ENCODE measurements at places on chromosomes 13 and 19.
A peak's percentile ranks its signal among the peaks of the same experiment; 100 is the strongest.

- no peak for DNase-seq
These were observed 15.1 kb downstream of the ZNF175 start for GRCh38 chr19:51586103-51586728.

DNA sequence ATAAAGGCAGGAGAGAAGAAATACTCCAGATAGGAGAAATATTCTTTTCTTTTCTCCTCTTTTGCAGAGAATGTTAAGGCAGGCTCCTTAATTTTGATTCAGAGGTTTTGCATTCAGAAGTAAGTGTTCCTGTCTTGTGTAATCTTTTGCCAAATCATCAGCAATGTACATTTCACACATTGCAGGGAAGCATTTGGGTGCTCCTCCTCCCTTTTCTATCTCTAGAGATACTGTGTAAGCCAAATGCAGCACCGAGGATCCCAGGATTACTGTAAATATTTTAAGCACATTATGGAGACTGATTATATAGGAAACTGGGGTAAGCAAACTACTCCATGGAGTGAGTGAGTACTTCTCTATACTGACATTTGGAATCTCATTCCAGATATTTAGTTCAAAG, 7.2 kb downstream of the ATP8A2 start:
- no peak for DNase-seq

DNA sequence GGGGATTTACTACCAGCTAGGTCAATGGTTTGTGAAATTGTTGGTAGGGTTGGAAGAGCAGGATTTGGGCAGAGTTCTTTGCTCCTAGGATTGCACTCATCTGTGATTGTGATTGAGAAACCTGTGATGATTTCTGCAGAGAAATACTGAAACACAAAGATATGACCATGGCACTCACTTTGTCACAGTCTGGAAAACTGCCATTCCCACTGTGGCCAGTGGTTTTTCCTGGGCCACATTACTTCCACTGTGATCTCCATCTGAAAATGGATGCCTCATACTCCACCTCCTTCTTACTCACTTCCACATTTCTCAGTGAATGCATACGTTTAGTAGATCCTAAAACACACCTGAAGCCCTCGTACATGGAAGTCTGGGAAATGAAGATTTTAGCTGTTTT, 593.2 kb downstream of the LMO7 start:
- no peak for DNase-seq

DNA sequence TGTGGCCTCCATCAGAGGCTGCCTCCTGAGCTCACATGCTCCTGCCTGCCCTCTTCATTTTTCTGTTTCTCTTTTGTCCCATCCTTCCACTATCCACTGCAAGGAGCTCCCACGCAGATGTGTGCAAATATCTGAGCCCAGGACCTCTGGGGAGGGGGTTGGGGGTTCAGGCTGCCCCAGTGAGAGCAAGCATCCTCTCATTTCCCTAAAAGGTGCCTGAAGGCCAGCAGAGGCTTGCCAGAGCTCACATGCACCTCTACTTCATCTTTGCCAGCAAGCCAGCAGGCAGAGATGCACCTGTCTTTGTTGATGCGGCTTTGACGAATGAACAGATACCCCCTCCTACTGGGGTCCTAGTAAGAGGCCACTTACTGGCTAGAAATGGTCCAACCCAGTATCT, 128.8 kb downstream of the FGF9 start:
- no peak for DNase-seq

- no peak for DNase-seq
These were observed 1152.2 kb upstream of the SPRY2 start for GRCh38 chr13:81493144-81493543.

DNA sequence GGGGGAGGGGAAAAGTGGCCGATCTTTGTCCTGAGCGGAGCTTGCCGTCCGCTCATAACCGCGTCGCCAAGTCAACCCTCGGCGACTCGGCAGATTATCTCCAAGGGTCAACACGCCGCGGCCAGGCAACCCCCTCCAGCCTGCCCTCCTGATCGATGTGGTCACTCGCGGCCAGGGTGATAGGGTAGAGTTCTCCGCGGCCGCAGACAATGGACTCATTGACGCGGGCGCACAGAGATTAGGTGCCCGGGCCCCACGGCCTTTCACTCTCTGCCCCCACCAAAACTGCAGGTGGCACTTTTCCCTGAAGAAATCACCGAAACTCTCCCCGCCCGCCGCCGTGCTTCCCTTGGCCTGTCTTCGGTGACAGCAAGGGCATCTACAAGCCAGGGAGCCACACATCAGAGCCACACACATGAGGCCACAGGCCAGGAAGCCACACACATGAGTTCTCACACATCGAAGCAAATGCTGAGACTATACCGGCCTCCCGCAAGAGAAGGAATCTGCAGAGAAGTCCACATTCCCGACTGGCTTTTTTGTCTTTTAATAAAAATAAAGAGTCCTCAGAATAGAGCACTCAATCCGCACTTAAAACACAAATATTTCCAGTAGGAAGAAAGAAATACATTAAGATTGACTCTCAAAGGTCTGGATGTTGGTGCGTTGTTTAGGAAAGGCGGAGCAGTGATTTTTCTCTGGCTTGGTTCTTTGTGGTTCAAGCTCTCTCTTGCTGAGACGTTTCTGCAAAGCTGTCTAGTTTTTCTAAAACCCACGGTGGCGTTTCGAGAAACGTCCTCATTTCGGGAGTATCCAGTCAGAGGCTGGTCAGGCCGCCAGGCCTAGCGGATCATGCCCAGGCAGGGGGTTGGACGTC, 1.5 kb upstream of the PDX1 start:
- DNase-seq: no peak

DNA sequence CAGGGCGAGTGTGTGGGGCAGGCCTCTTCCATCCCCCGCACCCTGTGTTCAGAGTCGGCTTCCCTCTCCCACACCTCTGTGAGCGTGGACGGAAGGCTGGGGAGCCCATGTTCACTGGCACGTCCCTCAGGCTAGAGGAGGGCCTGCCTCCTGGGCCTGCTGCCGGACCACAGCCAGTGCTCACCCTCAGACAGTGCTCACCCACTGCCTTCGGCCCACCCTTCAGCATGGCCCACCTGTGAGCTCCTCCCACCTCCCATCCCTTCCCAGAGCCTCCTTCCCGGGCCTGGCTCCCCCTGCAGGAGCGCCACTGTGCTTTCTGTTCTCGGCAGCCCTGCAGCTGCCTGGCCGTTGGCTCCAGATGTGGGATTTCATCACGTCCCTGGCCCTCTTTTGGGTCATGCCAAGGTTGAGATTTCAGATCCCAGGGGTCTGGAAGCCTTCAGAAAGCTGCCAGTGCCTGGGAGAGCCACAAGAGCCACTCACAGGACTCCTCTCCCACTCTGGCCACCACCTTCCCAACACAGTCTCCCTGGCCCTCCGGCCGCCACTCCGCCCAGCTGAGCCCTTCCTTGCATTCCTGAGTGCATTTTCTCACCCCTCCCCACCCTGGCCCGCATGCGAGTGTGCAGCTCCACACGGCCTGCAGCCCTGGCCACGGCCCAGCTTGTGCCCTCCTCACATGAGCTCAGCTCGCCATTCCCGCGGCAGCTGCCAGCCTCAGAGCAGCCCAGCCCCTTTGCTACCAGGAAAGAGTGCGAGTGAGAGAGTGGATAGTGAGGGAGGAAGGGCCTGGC, 25.3 kb downstream of the CAPN12 start:
- peak; percentile 77 for DNase-seq

GRCh38 chr19:47865166-47865565, 6.1 kb downstream of the TPRX2 start:
- no peak for DNase-seq

DNA sequence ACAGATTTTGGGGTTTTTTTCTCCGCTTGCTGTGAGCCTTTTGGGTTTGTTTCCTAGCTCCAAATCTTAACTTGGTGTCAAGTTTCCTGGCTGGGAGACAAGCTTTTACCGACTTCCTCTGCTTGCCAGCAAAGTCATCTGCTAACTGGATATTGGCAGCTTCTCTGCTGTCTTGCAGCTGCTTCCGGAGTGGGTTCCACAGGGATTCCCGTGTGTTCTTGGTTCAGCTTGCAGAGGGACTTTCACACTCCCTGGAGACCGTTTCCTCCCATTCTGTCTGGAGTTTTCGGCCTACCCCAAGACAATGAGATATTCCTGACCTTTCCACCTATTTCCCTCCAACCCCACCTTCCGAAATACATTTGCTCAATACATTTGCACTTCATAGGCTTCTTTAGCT, 2.2 kb upstream of the COLGALT1 start:
- peak; percentile 35 for DNase-seq

GRCh38 chr13:51225029-51225428, 2.8 kb downstream of the FAM124A start:
- no peak for DNase-seq

- no peak for DNase-seq
These were observed 4.4 kb upstream of the ETV2 start for GRCh38 chr19:35637165-35637564.

GRCh38 chr13:110677731-110678545, 28.0 kb downstream of the CARS2 start:
- no peak for DNase-seq

GRCh38 chr19:35459414-35460082, 11.5 kb downstream of the FFAR2 start:
- no peak for DNase-seq

GRCh38 chr19:38517321-38517720, 83.8 kb downstream of the RYR1 start:
- no peak for DNase-seq

DNA sequence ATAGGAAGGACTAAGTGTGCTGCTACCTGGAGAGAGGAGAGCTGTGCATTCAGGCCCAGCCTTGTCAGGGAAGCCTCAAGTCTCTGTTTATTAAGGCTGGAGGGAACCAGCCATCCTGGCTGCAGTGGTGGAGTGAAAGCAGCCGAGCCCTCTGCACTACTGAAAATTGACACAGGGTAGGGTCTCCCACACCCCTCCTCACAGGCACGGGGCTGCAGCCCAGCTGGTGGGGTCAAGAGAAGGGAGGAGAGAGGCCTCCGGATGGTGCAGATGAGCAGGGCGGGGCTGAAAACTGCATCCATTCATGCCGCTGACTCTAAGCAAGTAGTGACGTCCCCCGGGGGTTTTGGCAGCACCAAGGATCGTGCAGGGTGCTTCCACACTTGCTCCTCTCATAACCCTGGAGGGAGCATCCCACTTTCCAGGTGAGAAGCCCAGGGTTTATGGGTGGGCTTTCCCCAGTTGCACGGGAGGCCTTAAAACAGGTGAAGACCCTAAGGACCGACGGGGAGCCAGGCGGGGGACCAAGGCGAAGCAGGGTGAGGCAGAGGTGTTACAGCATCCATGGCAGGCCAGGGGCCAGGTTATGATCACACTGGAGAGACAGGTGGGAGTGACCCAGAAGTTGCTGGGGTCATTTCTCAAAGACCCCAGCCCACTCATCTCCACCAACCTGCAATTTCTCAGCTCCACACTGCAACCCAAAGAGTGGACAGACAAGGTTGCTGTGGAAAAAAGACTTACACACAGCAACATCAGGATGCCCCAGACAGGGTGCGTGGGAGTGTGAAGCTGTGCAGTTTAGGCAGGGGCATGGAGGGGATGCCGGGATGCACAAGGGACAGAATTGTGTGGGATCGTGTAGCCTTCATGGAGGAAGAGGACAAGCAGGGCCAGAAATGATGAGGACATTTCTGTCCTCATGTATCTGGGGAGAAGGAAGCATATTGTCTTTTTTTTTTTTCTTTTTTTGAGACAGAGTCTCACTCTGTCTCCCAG, 36.8 kb downstream of the VSTM2B start:
- no peak for DNase-seq

GRCh38 chr13:94967183-94968039, 255.1 kb upstream of the SOX21 start:
- no peak for DNase-seq

DNA sequence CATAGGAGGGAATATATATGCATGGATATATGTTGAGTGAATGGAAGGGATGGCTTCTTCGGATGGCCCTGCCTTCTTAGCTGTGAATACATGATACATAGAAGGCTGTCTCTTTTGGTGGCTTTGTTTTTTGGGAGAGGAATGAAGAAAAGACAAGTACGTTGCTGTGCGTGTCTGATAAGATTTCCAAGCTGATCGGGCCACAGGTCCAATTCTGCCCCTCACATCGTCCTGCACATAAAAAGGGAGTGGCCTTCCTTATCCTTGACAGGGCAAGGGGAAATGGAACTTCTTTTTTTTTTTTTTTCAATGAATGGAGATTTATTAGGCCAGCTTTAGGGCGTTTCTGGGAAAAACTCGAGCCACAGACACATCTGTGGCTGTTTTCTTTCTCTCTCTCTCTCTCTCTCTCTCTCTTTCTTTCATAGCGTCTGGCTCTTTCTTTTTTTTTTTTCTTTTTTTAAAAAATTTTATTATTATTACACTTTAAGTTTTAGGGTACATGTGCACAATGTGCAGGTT, 103.8 kb upstream of the SPATA13 start:
- no peak for DNase-seq

GRCh38 chr19:39557811-39558623, 18.1 kb upstream of the EID2 start:
- DNase-seq: no peak

DNA sequence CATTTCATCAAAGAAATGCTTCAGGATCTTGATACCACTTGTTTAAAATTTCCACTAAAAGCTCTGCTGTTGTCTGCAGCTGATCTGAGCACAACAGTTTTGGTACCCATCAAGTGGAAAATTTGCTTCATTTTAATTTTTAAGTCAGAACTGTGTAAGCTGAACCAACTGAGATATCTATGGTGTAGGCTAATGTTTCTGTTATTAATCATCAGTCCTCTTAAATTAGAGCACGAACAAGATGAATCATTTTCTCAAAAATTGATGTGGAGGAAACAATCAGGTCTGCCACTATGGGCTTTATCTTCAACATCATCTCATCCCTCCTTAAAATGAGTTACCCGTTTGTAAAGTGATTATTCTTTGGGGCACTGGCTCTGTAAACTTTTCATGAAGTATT, 221.5 kb upstream of the NBEA start:
- no peak for DNase-seq

DNA sequence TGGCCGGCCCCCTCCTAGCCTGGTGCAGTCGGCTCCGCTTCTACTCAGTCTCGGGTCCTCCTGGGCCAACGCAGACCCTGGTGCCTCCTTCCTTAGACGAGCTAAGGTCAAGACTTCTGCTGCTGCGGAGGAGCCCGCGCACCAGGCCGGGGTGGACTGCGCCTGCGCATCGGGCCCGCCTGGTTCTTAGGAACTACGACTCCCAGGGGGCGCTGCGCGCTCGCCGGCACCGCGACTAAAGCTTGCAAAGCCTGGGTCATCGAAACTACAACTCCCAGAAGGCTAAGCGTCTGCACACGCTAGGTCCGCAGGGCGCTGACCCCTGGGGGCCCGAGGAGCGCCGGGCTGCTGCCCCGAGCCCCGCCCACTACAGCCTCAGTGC, at the start of gene ZNF835:
Gene ZNF835 (minus strand): TSS at position 145 of the 382 bp plus-strand sequence. CDS start 6,559 bp downstream, outside the sequence.
- DNase-seq: peak; percentile 96
